ENCODE measurements at places on chromosomes 2 and 18.

DNA sequence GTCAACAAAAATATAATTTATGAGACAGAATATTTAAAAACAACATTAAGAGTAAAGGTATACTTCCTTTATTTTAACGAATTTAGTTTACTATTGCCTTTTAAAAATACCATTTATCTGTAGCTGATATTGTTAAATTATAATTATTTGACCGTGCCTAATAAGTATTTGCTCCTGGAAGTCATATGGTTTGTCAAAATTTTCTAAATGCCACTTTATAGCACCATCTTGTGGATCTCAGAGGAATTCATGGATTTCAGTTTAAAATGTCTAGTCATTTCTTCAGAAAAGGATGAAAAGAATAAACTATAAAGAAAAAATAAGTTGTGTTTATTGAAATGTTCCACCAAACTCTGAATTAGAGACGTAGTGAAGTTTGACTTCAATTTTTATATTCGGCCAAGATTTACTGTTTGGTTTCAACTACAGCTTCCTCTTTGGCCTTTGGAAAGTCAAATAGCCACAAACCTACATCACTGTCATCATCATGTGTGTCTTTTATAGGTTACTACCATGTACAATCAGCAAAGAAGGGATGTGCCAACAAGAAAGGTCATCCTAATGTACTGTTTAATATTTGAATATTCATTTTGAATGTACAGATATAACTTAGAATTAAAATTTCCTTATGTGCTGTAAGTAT lies 10.3 kb upstream of the FTCDNL1 start:
- DNase-seq: no peak

GRCh38 chr2:21676676-21677075 lies 552.9 kb downstream of the TDRD15 start:
- DNase-seq: no peak

GRCh38 chr2:132478461-132479105 lies 62.0 kb downstream of the GPR39 start:
- no peak for DNase-seq

- no peak for DNase-seq
Measured at GRCh38 chr2:25954199-25954752, 28.0 kb downstream of the KIF3C start.

- no peak for DNase-seq
Measured at GRCh38 chr18:10285283-10285640, 169.2 kb upstream of the APCDD1 start.

GRCh38 chr2:123644053-123644452 lies 381.0 kb upstream of the CNTNAP5 start:
- no peak for DNase-seq

DNA sequence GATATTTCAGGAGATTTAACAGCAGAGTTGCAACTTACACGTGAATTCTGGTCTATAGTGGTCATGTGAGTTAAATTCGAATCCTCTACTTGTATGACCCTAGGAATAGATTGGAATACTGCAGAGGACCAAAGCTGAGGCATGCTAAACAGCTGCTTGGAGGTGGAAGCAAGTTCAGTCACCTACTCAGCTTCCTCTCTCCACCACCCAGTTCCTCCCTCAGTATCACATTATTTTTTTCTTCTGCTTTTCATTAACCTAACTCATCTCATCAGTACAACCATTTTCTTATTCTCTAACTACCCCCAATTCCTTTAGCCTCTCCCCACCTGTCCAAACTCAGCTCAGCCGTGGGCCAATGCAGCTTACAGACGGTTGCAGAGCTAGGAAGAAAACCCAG lies 385.5 kb downstream of the SETBP1 start:
- no peak for DNase-seq

DNA sequence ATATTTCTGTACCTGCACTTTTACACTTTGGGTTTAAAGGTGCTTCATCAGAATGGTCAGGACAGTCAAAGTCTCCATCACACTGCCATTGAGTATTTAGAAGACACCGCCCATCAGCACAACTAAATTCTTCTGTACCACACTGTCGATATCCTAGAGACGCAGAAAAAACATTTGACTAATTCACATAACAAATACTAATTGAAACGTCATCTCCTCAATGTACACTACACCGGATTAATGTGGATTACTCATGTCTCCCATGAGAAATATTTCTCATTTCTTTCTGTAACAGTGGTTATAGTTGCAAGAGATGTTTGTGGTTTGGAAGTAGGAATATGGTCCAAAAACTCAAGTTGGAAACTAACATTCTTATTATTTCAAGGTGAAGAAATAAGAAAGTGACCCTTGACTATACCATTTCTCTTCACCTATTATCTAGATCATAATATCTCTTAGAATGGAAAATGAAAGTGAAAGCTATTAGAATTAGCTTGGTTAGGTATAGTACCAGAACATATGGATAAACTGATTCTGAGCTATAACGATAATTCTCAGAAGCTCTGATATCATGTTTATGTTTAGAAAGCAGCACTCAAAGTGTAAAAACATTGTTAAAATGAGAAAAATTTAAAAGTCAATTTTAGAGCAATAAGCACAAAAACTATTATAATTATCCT lies 1627.7 kb downstream of the LRP1B start:
- no peak for DNase-seq

- DNase-seq: no peak
Measured at GRCh38 chr2:43276266-43276941, 50.0 kb upstream of the ZFP36L2 start.

- DNase-seq: peak; percentile 36
Measured at GRCh38 chr2:236512902-236513435, 56.7 kb upstream of the ACKR3 start.

- no peak for DNase-seq
Measured at GRCh38 chr2:159798376-159798725, 343 bp upstream of the CD302 start.

DNA sequence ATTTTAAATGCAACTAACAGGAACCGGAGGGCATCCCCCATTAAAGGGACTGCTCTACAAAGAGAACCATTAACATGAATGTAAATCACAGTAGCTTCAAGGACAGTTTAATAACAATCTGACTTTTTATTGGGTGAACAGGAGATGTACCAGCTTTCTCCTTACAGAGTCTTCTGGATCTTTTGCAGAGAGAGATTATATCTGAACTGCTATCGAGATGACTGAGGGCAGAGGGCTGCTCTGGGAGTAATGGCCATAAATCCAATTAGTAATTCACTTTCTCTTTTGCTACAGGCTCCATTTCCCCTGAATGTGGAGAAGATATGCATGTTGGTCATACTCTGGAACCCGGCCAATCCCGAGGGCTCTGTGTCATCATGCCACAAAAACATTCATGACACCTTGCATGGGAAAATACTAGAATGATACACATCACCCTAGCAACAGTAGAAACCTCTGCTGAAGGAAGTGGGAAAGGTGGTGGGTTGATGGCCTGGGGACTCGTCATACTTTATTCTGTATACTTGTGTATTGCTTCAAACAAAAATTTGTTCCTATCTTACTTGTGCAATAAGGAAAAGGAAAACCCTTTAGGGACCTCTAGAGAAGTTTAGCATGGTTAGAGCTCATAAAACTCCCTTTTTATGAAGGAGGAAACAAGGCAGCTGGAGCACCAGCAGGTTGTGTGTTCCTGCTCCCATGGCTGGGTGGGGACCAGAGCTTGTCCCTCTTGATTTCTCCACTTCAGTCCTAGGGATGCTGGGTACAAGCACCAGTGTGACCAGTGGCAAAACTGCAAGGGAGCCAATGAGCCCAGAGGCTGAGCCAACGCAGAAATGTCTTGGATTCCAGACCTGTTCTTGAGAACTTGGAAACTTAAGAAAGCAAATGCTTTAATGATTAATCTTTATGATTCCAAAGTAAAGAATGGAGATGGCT lies 26.0 kb downstream of the CTAGE1 start:
- peak; percentile 3 for DNase-seq

GRCh38 chr2:230878599-230879188 lies 14.0 kb downstream of the ITM2C start:
- no peak for DNase-seq

- DNase-seq: no peak
Measured at GRCh38 chr2:54329482-54330161, 73.6 kb upstream of the TSPYL6 start.

DNA sequence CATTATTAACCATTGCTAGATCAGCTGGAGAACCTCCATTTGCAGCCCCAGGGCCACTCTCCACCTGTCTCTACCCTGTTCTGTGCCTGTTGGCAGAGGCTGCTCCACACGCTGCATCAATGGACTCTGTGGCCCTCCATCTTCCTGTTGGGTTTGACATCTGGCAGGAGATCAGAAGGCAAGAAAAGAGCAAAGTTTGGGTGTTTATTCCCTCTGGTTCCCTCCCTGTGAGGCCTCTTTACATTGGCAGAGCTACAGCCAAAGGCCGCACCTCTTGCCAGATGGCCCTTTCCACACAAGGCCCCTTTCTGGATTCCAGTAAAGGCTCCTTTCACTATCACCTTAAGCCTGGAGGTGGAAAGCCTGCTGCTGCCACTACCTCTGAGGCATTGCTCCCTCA lies 110.9 kb upstream of the RND3 start:
- no peak for DNase-seq

DNA sequence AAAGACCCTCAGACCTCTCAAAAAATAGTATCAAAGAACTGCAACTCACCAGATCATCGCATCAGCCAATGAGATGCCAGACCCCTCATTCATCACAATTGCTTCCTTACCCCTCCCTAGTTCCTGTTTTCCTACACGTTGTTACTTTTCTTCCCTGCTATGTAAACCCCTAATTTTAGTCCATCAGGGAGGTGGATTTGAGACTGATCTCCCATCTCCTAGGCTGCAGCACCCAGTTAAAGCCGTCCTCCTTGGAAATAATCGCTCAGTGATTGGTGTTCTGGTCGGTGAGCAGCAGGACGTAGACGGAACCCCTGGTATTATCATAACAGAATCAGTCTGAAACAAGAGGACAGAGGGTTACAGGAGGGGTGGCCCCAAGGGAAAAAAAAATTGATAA lies 44.0 kb upstream of the MAP4K4 start:
- no peak for DNase-seq

- DNase-seq: no peak
Measured at GRCh38 chr2:42908518-42909200, 116.3 kb upstream of the HAAO start.

DNA sequence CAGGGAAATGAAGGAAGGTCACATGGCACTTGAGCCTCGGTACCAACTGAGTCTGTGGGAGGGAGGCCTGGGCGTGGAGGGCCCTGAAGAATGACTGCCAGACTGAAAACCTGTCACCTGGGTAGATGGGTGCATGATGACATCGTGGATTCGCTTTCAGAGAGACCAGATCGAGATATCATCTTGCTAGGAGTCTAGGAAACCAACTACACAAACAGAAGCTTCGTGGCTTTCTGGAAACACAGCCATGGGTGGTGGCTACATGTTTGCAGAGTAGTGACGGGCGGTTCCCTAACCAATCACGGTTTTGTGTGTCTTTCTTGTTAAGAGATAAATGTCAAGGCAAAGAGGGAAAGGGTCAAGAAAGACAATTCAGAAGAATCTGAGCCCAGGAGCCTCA lies 155.0 kb downstream of the EIPR1 start:
- DNase-seq: no peak

GRCh38 chr2:154233231-154233630 lies 361.5 kb downstream of the GALNT13 start:
- DNase-seq: no peak

Measured in stimulated activated CD8-positive, alpha-beta memory T cell treated with anti-CD3 and anti-CD28 coated beads, Interleukin-4, amount 100 ng/mL, for 4 hours (primary cell).